ENCODE measurements at places on chromosomes 7 and 10. TPM values are rescaled to one million over a fixed set of nuclear protein-coding genes. Genes with fewer than 3 reads are reported as not detected.

Gene TDRD1
- 0.34 TPM for total RNA-seq

Gene STRA8
- total RNA-seq = 5.5 TPM

- no peak for DNase-seq
Measured at GRCh38 chr10:99913831-99914235, 95.9 kb downstream of the DNMBP start.

DNA sequence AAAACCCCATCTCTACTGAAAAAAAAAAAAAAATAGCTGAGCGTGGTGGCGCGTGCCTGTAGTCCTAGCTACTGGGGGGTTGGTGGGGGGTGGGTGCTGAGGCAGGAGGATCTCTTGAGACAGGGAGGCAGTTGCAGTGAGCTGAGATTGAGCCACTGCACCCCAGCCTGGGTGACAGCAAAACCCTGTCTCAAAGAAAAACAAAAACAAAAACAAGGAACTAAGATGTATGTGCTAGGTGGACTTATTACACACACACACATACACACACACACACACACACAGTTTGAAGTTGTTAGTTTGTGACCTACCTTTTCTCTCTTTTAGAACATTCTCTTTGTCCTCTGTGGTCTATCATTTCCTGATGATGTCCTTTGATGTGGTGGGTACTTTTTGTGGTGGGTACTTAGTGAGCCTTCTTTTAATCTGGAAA, 53.5 kb downstream of the EXOC6 start:
- no peak for DNase-seq

DNA sequence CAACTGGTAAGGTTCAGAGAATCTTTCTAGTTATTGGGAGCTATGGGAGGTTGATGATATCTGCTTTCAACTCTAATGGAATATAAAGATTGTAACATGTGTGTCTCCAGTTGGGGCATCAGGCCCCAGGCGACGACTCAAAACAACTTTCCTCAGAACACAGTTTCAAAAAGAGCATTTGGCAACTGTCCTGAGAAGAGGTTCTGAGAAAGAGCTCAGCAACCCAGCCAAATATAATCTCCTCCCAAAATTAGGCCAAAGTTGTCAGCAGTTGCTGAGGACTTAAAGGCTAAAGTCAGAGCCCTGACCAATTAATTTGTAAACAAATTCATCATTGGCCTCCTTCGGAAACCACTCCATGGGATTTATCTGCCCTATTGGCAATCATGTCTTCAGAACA, 251.1 kb upstream of the NFE2L3 start:
- no peak for DNase-seq
